Natural killer cell (primary cell): ENCODE measurements at places on chromosomes 7 and 10. TPM values are rescaled to one million over a fixed set of nuclear protein-coding genes. Genes with fewer than 3 reads are reported as not detected.

Gene BRI3
- total RNA-seq: 90.0 TPM

Gene PAPOLB
- 0.36 TPM for total RNA-seq

DNA sequence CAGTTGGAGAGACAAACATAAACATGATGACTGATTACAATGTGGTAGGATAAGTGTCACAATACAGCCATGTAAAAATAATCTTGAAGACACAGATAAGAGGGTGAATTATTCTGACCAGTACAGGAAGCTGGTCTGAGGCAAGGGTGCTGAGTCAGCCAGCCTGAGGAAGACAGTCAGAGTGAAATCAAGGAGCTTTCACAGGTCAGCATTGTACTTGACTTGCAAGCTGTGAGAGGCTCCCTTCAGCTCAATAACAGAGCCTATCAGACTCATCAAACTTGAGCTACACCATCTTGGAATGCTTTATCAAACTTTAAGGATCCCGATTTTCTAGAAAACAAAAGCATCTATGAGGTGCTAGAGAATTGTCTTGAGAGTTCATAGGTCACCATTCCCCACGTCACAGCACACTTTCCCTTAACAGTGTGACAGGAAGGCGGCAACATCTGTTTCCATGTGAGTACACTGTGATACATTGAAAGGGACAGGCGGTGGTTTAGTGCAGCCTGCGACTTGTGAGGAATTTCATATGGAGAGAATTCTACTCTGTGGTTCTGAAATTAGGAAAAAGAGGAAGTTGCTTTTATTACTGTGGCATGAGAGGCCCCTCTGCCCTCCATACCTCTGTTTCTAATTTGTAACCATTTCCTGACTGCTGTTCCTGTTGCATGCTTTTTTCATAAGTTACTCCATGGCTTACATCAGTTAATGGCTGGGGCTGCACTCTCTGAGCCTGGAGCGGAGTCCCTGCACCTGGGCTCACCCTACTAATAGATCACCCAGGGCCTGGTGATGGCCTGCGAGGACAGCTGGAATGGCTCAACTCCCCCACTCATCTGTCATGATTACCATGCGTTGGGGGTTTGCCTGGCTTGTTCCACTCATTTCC lies 417.1 kb downstream of the SUGCT start:
- no peak for DNase-seq

DNA sequence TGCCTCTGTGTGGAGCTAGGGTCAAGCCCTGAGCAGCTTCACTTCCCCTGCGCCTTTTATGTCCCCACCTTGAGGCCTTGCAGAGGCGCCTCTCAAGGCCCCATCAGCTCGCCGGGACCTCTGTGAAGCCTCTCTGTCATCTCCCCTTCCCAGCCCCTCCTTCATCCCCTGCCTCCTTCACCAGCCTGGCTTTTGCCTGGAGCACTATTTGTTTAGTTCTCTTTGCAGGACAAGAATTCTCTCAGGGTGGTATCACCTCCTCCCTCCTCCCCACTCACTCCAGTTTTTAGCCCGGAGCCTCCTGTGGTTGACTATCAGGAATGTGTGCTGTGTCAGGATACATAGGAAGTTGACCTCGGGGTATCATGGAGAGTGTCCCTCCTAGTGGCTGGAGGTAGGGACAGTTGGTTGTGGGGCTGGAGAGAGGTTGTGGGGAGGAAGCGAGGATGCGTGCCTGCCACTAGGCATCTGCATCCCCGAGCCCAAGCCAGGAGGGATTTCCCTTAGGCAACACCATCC lies 89.8 kb upstream of the ANLN start:
- DNase-seq: no peak

GRCh38 chr7:27965650-27966049 lies 214.9 kb downstream of the JAZF1 start:
- DNase-seq: no peak

GRCh38 chr10:71083716-71083975 lies 128.7 kb upstream of the UNC5B start:
- peak; percentile 8 for DNase-seq
